ENCODE measurements at places on chromosomes 2 and 18. TPM values are rescaled to one million over a fixed set of nuclear protein-coding genes. Genes with fewer than 3 reads are reported as not detected.

The NGEF gene
- total RNA-seq = 15.5 TPM

The RAB27B gene
- total RNA-seq = 11.1 TPM

The PAPOLG gene
- 8.9 TPM for total RNA-seq

The SCYGR4 gene
- total RNA-seq = not detected

The TEKT4 gene
- not detected for total RNA-seq

The CENPA gene
- 52.2 TPM for total RNA-seq

The PRKAG3 gene
- total RNA-seq = not detected

The CACNB4 gene
- total RNA-seq = 0.15 TPM

The NBAS gene
- 15.3 TPM for total RNA-seq

The CBLN2 gene
- 0.18 TPM for total RNA-seq

The HOXD1 gene
- total RNA-seq = 0.17 TPM

The CNTNAP5 gene
- not detected for total RNA-seq

The QPCT gene
- total RNA-seq = 21.3 TPM

The RNU2-63P gene
- total RNA-seq = not detected

The GDF7 gene
- 0.09 TPM for total RNA-seq

The BAZ2B gene
- 4.6 TPM for total RNA-seq

The KCNE4 gene
- 0.64 TPM for total RNA-seq

The NOSTRIN gene
- total RNA-seq = 2.7 TPM

The SERPINB13 gene
- not detected for total RNA-seq

The CKAP2L gene
- total RNA-seq = 12.3 TPM

The PDE11A gene
- total RNA-seq = 0.30 TPM

The PLEKHA3 gene
- total RNA-seq = 15.7 TPM

The NT5C1B gene
- not detected for total RNA-seq

The SAG gene
- total RNA-seq = not detected

The EFEMP1 gene
- 44.2 TPM for total RNA-seq

The SERPINB3 gene
- 0.16 TPM for total RNA-seq

The BCL11A gene
- total RNA-seq = 0.17 TPM

The MAL gene
- total RNA-seq = 0.20 TPM
